Cardiac fibroblast (primary cell): ENCODE measurements at places on chromosomes 5 and 9.

GRCh38 chr9:38619556-38620447 is 594 bp downstream of the ANKRD18A start:
- DNase-seq, result no peak

- peak; percentile 39 for DNase-seq
These were observed 25.6 kb upstream of the TUSC1 start for GRCh38 chr9:25703701-25704357.

- no peak for DNase-seq
These were observed 1.6 kb downstream of the ANKS6 start for GRCh38 chr9:98794802-98795201.

DNA sequence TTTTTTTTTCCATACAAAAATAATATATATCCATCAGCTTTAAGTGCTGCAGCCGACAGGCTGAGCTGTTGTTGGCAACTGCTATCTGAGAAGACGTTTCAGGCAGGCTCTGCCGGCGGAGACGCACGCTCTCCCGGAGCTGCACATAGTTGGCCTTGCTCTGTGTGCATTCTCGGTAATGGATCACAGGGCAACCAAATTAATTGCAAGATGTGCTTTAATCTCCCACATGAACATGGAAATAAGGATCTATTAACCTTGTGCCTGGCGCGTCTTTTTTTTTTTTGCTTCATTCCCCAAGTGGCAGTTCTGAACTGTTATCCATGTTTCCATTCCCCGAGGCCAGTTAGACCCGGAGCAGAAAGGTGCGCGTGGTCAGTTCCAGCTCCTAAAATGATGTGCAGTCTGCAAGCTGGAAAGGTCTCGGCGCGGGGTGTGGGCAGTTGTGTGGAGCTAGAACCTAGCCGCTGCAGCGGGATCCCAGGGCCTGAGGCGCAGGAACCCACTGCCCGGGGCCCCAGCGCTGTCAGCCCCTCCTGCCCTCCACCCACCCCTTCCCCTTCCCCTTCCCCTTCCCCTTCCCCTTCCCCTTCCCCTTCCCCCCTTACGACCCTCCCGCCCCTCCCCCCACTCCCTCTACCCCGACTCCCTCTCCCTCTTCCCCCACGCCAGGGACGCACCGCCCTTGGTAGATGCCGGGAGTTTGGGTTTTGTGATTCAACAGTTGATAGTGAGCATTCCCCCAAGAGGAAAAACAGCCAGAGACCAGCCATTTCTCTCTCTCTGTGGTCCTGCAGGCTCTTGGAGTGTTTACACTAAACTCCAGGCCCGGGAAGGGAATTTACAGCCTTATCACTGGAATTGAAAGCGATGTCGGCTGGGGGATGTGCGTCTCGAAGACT is 137.8 kb downstream of the CEP120 start:
- peak; percentile 46 for DNase-seq

DNA sequence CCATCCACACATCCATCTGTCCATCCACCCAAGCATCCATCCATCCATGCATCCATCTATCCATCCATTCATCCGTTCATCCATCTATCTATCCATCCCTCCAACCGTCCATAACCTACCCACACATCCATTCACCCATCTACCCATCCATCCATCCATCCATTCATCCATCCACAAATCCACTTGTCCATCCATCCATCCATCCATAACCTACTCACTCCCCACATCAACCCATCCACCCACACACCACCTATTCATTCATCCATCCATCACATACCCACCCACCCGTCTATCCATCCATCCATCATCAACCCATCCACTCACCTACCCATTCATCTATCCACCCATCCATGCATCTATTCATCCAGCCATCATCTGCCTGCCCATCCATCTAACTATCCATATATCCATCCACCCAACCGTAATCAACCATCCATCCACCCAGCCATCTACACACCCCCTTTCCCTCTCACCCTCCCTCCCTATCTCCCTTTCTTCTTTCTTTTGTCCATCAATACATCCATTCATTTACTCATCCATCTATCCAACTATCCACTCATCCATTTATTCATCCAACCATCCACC is 43.6 kb upstream of the CLPTM1L start:
- no peak for DNase-seq

GRCh38 chr9:123107639-123108285 is 74.3 kb downstream of the GPR21 start:
- DNase-seq, result no peak

DNA sequence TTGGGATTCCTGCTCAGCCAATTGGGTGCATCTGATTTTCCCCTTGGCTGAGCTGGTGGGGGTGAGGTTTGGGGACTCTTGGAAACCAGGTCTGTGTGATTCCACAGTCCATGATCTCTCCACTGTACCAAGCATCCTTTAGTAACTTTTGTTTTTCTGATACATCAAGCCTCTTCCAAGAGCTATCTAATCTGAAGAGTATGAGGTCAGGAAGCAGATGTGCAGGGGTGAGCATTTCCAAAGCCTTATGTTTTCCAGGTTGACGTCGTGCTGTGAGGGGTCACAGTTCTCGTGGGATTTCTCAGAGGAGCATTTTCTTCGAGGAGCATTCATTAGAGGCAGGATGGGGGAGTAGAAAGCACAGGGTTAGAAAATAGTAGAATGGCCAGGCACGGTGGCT is 95.3 kb downstream of the KLF4 start:
- DNase-seq, result no peak

DNA sequence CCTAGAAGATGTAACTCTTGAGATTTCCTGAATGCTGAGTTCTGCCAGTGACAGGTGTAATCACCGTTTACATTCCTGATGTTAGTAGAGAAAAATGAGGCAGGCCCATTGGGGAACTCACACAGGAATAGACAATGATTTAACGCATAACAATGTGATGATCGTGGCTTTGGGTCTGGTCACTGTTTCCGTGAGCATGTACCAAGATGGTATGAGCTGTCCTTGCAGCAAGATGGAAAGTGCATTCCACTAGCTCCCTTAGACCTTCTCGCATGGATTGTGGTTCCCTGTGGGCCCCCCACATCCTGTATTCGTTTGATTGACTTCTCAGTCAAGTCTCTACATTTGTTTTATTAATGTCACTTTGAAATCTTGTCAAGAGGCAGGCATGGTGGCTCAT is 124.0 kb upstream of the DAP start:
- no peak for DNase-seq

- DNase-seq, result no peak
These were observed 63.7 kb downstream of the LMX1B start for GRCh38 chr9:126677188-126678084.

GRCh38 chr5:52771343-52772039 is 16.2 kb upstream of the ITGA1 start:
- no peak for DNase-seq
